ENCODE measurements at places on chromosomes 4 and X.

DNA sequence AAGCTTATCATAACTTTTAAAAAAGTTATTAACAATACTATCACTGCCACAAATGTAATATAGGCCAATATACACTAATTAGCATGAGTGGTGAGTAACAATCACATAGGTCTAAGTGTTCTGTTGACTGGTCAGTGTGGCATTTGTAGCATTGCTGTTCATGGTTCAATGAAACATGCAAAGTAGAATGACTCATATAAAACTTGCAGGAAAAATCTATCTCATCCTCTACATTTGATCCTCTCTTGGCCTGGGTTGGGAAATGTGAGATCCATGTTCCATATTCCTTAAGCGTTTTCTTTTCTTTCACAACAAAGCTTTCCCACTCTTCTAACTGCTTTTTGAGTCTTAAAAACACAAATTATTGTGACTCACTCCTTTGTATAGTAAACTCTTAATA, 1418.7 kb downstream of the FSTL5 start:
- DNase-seq: no peak

DNA sequence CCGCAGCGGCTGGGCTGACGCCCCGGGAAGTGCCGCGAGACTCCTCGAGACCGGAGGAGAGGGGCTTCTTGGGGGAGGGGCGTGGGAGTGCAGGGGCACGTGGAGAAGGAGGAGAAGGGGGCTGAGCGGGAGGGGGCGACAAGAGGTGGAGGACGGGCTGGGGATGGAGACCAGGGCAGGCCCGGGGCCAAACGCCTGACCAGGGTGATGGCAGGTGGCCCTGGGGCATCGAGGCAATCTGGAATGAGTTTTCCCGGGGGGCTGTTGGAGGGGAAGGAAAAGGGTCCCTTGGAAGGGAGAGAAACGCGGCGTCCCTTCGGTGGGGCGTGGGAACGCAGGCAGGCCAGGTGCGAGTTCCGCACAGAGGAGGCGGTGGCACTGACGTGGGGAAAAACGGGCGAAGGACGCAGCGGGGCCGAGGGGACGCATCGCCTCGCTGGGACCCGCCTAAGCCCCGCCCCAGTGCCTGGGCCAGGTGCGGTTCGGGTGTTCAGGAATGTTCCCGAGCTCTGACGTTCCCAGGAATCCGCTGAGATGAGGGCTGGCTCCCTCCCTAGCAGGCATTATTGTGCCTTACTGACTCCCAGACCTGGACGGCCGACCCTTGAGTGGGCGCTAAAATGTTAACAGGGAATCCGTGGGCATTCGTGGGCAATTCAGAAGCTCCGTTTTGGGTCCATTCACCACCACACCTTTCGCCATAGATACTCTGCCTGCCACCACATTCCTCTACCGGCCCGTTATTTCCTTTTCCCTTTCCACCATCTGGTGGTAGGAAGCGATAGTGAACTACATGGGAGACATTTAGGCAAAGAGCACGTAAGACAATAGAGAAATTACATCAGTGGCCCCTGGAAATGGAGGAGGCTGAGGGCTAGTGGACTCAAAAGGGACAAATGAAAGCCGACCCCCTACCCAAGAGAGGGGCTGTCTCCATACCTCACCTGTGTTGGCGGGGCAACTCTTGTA, 795 bp upstream of the SH3KBP1 start:
- no peak for DNase-seq

DNA sequence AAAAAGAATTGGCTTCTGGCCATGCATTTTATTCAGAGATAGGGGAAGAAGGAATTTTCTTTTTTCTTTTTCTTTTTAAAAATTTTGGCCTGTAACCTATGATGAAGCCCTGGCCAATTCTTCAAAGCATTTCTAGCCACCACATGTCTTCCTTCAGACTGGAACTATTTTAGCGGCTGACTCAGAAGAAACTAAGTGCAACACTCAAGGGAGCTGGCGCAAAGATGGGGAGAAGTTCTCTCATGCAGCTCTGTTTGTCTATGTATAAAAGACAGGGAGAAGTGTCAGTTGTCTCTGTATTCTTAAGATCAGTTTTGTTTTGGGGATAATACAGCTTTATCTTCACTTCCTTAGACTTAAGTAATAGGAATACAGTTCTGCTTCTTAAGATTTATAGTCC, 46.1 kb downstream of the MBNL3 start:
- no peak for DNase-seq

DNA sequence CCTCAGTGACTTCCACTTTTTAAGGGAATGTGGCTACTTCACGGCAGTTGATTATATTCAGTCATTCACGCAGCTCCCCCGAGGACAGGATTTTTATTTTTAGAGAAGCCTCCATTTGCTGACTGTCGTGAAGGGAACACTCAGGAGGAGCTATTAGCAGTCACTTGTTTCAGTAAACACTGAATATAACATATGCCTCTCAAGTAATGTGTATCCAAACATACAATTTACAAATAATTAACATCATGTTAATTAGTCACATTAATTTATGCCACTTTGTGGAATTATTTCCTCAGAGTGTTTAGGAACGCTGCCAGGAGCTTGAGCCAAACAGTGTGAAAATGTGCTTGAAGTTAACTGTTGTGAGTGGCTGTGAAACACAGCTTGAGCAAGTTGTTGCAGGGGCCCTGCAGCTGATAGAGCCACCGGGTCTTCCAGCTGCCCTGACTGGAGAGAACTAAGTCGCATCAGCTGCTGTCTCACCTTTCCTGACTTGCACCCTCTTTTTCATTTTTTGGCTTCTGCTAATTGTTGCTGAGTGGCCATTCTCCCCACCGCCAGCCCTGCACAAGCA, 245.6 kb downstream of the LDB2 start:
- DNase-seq: no peak

- no peak for DNase-seq
Observed at GRCh38 chrX:96611619-96612362, 72.9 kb upstream of the DIAPH2 start.

GRCh38 chr4:68176500-68176899, 46.8 kb upstream of the TMPRSS11F start:
- no peak for DNase-seq
